ENCODE measurements at places on chromosomes 4 and X.
A peak's percentile ranks its signal among the peaks of the same experiment; 100 is the strongest.

DNA sequence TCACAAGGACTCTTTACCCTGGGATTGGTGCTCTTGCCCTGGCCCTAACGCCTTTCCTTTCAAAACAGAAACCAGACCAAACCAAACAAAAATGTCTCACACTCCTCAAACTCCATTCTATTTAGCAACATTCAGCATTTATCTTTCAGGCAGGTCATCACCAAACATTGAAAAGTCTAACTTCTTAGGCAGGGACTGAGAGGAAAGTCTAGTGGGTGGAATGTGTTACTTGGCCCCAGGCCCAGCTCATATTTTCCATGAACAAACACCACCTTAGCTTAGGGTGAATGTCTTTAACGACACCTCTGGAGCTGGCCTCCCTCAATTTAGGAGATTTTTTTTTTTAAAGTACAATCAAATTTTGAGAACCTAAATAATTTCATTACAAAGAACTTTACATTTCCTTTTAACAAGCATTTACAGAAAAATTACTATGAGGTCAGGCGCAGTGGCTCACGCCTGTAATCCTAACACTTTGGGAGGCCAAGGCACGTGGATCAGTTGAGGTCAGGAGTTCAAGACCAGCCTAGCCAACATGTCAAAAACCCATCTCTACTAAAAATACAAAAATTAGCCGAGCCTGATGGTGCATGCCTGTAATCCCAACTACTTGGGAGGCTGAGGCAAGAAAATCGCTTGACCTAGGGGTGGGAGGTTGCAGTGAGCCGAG, 10.2 kb upstream of the N4BP2 start:
- DNase-seq, result no peak

- no peak for DNase-seq
These were observed 171.8 kb downstream of the HNRNPD start for GRCh38 chr4:82201805-82202641.

GRCh38 chr4:17142232-17142711, 243.8 kb upstream of the LDB2 start:
- peak; percentile 59 for DNase-seq

DNA sequence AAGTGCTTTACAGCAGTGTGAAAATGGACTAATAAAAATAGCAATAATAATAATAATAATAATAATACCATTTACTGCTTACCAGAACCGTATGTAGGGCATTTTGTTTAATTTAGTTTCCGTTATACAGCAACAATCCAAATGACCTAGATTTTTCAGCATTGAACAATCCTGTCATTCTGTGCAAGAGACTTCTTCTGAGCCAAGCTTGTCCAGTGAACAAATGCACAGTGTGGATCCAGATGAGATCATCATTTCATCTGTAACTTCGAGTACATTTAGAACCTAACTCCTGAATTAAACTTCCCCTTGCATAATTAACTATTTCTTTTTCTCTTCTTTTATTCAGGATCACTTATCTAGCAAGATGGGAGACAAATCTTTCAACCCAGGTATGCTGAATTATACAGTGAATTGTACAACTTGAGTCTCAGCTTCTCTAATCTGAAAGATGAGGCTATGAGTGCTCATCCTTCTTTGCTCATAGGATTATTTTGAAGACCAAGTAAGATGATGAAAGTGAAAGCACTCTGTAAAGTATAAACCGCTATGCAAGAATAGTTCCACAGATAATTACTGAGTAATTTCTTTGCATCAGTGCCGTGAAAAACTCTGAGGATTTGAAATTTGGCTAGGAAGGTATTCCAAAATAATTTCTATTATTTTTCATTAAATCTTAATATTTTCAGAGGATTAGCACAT, 6.6 kb downstream of the CLNK start:
- DNase-seq, result no peak

DNA sequence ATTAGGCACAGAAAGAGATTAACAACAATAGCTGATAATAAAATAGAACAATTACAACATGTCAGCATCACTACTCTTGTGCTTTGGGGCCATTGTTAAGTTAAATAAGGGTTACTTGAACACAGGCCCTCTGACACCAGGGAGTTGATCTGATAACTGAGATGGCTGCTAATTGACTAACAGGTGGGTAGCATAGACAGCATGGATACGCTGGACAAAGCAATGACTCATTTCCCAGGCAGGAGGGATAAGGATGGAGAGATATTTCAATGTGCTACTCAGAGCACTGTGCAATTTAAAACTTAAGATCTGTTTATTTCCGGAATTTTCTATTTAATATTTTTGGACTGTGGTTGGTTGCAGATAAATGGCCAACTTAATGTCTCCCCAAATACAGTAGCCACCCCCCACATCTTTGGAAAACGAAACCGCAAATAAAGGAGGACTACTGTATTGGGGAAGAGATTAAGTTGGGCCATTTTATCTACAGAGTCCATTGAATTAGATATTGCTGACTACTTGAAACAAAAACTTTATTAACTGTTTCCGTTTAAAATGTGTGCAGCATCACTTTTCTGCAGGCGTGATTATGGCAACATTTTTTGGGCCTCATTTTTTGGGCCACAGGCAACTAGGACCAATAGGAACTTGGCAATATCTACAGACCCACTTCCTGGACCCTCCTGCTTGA, 200.6 kb upstream of the KLF3 start:
- no peak for DNase-seq

GRCh38 chrX:149853925-149854324, 27.1 kb upstream of the MAGEA8 start:
- no peak for DNase-seq

GRCh38 chrX:121504153-121504552, 456.7 kb downstream of the GLUD2 start:
- DNase-seq, result no peak

- no peak for DNase-seq
These were observed 269.3 kb downstream of the STIM2 start for GRCh38 chr4:27129871-27130366.

DNA sequence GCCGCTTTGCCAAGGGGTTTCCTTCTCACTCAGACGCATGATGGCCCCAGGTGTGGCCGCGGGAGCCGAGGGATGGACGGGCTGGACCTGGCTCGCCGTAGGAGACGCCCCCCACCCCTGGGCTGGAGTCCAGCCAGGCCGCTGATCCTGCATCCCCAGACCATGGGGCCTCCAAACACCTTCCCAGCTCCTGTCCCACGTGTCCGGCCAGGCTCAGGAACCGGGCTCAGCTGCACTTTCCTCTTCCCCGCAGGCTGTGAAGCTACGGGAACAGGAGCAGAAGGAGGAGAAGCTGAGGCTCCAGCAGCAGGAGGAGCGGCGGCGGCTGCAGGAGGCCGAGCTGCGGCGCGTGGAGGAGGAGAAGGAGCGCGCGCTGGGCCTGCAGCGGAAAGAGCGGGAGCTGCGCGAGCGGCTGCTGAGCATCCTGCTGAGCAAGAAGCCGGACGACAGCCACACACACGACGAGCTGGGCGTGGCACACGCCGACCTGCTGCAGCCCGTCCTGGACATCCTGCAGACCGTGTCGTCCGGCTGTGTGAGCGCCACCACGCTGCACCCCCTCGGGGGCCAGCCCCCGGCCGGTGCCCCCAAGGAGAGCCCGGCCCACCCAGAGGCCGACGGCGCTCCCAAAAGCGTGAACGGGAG, 9.1 kb downstream of the AKAP17A start:
- DNase-seq, result no peak
